ENCODE measurements at places on chromosomes 16 and 17. TPM values are rescaled to one million over a fixed set of nuclear protein-coding genes. Genes with fewer than 3 reads are reported as not detected.

The TMEM220 gene
- total RNA-seq = 0.41 TPM

The SLC16A6 gene
- total RNA-seq = 0.64 TPM

The PIGQ gene
- total RNA-seq = 34.2 TPM

The NTN1 gene
- total RNA-seq = 0.87 TPM

The BTBD17 gene
- not detected for total RNA-seq

The NPIPB6 gene
- total RNA-seq = 2.9 TPM

The TRPV3 gene
- 0.86 TPM for total RNA-seq

The VMO1 gene
- total RNA-seq = not detected

The EVI2A gene
- 21.8 TPM for total RNA-seq

The NR1D1 gene
- 21.8 TPM for total RNA-seq

The RND2 gene
- not detected for total RNA-seq

The TOX3 gene
- not detected for total RNA-seq

The SALL1 gene
- total RNA-seq = not detected

The TM4SF5 gene
- not detected for total RNA-seq

The PABPN1L gene
- total RNA-seq = not detected

The MAZ gene
- 239 TPM for total RNA-seq

The P3H4 gene
- total RNA-seq = 0.64 TPM

The MT4 gene
- total RNA-seq = not detected

The NPW gene
- not detected for total RNA-seq

The ACE gene
- total RNA-seq = 1.4 TPM

The SLC16A11 gene
- 0.63 TPM for total RNA-seq

The KRTAP3-2 gene
- not detected for total RNA-seq

The XYLT1 gene
- total RNA-seq = 21.4 TPM

The CALCOCO2 gene
- total RNA-seq = 101 TPM

The ZNF423 gene
- not detected for total RNA-seq

The CA4 gene
- total RNA-seq = not detected
